ENCODE measurements at places on chromosomes 3 and 15.

DNA sequence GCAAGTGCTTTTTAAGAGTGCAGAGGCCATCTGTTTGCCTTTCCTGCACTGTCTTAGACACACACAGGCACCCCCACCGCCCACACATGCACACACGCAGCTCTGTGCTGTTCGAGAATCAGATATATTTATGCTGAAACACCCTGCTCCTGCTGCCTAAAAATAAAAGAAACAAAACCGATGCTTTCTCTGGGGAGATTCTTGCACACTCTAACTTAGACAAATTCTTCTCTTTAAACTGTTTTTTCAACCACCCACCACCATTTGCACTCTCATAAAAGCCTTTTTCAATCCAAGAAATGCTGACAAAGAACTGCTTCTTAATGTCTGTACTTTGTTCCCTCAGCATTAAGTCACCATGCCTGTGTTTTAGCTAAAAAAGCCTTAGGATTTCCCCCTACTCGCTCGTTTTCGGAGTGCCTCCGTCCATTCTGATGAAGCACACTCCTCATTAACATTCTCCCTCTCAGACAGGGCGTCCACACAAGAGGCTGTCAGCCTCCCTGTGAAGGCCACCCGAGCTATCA is 26.2 kb downstream of the SLC12A8 start:
- peak; percentile 32 for DNase-seq

- no peak for DNase-seq
Measured at GRCh38 chr3:158863247-158863646, 61.4 kb downstream of the MFSD1 start.

DNA sequence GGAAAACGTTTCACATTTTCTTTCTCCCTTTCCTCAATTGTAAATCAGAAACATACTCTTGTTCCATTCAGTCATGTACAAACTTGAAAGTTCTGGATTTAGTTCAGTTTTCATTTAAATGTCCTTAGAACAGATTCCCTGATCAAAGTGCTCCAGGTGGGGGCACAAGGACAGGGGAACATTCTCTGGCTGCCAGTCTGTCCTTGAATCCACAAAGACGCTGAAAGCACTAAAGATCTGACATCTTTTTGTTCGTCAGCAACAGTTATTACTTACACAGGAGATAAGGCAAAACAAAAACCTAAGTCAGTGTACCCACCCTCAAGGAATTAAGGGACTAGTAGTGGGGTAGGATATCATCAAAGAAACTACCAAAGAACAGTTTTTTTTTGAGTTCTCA is 139.2 kb downstream of the GHSR start:
- DNase-seq: no peak

- peak; percentile 20 for DNase-seq
Measured at GRCh38 chr3:133540896-133541674, 32.4 kb upstream of the CDV3 start.

- no peak for DNase-seq
Measured at GRCh38 chr3:16484984-16485383, 28.5 kb downstream of the RFTN1 start.

- no peak for DNase-seq
Measured at GRCh38 chr3:66493458-66494099, 7.2 kb downstream of the LRIG1 start.

GRCh38 chr3:98542623-98543022 is 10.8 kb downstream of the GPR15 start:
- DNase-seq: no peak

- DNase-seq: no peak
Measured at GRCh38 chr15:89490081-89490813, 6.1 kb downstream of the RHCG start.

GRCh38 chr3:182214416-182214815 is 502.7 kb downstream of the SOX2 start:
- DNase-seq: no peak

DNA sequence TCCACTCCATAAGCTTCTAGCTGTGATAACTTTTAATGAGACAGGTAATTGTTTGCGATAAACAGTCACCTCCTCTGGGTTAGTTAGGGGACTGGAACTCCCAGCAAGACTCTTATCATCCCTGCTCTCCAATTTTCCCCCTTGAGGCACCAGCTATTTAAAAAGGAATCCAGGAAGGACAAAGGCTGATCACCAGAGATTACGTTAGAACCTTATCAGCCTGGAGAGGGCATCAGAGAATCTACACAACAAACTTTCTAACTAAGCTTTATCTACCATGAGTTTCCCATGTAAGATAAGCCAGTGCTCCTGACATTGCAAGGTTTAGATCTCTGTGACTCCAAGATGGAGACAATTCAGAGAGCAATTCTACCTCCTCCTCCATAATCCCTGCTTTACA is 31.3 kb downstream of the GPR176 start:
- DNase-seq: no peak

Data from hematopoietic multipotent progenitor cell treated with erythropoietin and hydrocortisone succinate and interleukin-3 and kit ligand, for 4 days (in vitro differentiated cells).